DND-41 (cell line): ENCODE measurements at places on chromosomes 3 and 15.

DNA sequence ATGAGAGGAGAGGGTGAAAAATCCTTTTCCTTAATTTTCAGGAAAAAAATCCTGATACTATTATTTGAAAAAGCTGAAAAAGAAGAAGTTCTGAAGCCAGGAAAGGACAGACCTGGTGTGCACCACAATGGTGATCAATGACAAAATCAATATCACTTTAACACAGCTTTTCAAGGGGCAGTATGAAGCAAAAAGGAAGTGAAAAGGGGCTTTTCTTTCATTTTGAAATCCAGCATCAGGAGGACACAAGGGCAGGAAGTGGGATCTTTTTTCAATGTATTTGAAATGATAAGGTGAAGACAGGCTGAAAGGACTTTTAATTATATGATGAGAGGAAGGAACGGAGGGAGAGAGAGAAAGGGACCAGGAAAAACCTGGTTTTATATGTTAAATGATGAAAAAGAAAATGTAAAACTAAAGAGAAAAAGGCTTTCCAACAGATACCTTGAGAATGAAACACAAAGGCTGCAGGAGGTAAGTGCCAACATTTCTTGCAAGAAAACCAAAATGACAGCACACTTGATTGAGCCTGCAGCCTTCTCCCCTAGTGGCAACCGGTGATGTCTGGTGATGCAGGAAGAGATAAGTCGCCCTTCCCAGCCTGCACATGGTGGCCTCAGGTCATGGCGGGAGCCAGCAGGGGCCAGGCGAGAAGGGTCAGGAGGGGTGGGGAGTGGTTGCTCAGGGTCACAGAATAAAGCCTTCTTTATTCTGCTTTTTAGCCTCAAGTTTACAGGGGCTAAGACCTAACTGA lies 236.7 kb upstream of the WNT5A start:
- no peak for DNase-seq
- no peaks in the 10 kb centered on the region for H3K36me3 ChIP-seq
- peaks cover 2% of the 10 kb centered on the region for H3K27me3 ChIP-seq
- H3K27ac ChIP-seq, result no peak overlapping the region
- no peak overlapping the region for H3K4me3 ChIP-seq

- H3K27me3 ChIP-seq, result no peaks in the 10 kb centered on the region
- no peaks in the 10 kb centered on the region for H3K4me1 ChIP-seq
- H3K36me3 ChIP-seq, result peaks cover 69% of the 10 kb centered on the region
- DNase-seq, result no peak
- no peak overlapping the region for H3K27ac ChIP-seq
Observed at GRCh38 chr15:76274226-76274625, 37.0 kb downstream of the ETFA start.

- H3K36me3 ChIP-seq, result peaks cover 31% of the 10 kb centered on the region
- H3K27me3 ChIP-seq, result no peaks in the 10 kb centered on the region
- no peak overlapping the region for H3K4me3 ChIP-seq
- H3K4me1 ChIP-seq, result no peaks in the 10 kb centered on the region
Observed at GRCh38 chr3:138220242-138220641, 33.1 kb downstream of the ARMC8 start.

- H3K27me3 ChIP-seq, result no peaks in the 10 kb centered on the region
- H3K4me1 ChIP-seq, result no peaks in the 10 kb centered on the region
- H3K27ac ChIP-seq, result no peak overlapping the region
- DNase-seq, result no peak
Observed at GRCh38 chr3:197009532-197010019, 20.0 kb downstream of the MELTF start.

DNA sequence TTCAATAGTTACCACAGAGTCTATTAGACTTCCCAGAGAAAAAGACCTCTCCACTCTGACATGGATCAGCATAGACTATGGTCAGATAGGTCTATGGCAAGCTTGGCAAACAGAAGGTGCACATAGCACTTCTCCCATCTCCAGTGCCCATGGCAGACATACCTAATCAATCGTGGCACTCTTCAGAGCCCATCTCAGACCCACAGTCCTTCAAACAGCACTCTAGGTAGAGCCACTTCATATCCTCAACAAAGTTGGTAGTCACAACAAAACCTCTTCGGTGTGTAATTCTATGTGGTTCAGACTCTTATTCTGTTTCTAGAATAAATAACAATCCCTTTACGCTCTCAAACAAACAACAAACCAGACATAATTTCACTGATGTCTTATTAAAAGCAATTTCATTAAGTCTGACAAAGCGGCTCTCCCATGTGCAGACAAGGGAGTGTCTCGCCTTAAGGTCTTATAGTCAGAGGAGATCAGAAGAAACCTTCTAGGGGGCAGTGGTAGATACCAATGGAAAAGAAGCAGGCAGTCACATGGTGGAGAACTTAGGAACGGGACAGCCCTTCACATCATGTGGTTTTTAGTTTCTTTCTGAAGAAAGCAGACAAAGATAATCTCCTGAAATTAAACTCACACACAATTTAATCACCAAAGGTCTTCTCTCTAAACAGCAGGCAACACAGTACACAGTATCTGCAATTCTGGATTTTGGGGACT lies 483.4 kb downstream of the FOXP1 start:
- H3K27me3 ChIP-seq, result no peaks in the 10 kb centered on the region
- H3K4me1 ChIP-seq, result no peaks in the 10 kb centered on the region
- H3K36me3 ChIP-seq, result peaks cover 32% of the 10 kb centered on the region
- no peak overlapping the region for H3K4me3 ChIP-seq
- no peak overlapping the region for H3K27ac ChIP-seq

DNA sequence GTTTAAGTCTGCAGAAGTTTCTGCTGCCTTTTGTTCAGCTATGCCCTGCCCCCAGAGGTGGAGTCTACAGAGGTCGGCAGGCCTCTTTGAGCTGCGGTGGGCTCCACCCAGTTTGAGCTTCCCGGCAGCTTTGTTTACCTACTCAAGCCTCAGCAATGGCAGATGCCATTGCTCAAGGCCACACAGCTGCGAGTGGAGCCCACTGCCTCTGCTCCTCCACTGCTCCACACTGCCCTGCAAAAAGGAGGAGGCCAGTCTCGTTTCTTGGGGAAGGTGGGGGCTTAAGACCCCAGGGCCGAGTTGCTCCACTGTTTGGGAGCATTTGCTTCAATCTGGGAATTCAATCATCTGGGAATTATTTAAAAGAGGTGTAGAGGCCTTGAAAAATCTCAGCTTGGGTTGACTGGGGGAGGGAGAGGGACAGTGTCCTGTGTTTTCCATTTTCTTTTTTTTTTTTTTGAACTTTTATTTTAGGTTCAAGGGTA lies 144.6 kb upstream of the MEF2A start:
- DNase-seq, result no peak
- no peaks in the 10 kb centered on the region for H3K27me3 ChIP-seq
- H3K36me3 ChIP-seq, result no peaks in the 10 kb centered on the region
- no peak overlapping the region for H3K27ac ChIP-seq

DNA sequence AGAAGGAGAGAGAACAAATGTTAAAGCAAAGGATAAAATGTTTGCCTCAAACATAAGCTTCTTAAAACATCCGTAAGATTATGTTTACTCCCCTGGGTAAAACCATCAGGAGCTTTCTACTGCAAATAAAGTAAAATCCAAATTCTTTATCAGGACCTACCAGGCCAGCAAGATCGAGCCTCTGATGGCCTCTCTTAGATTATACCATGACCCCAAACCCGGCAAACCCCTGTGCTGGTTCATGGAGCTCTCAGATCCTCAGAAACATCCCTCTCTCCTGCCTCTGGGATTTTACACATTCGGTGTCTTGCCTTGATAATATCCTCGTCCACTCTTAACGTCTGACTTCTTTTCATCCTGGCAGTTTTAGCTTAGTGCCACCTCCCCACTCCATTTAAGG lies 7.5 kb upstream of the TARS3 start:
- H3K4me3 ChIP-seq, result no peak overlapping the region
- DNase-seq, result no peak
- H3K27me3 ChIP-seq, result no peaks in the 10 kb centered on the region
